Lung microvascular endothelial cell (primary cell): ENCODE measurements at places on chromosomes 7 and 10.

DNA sequence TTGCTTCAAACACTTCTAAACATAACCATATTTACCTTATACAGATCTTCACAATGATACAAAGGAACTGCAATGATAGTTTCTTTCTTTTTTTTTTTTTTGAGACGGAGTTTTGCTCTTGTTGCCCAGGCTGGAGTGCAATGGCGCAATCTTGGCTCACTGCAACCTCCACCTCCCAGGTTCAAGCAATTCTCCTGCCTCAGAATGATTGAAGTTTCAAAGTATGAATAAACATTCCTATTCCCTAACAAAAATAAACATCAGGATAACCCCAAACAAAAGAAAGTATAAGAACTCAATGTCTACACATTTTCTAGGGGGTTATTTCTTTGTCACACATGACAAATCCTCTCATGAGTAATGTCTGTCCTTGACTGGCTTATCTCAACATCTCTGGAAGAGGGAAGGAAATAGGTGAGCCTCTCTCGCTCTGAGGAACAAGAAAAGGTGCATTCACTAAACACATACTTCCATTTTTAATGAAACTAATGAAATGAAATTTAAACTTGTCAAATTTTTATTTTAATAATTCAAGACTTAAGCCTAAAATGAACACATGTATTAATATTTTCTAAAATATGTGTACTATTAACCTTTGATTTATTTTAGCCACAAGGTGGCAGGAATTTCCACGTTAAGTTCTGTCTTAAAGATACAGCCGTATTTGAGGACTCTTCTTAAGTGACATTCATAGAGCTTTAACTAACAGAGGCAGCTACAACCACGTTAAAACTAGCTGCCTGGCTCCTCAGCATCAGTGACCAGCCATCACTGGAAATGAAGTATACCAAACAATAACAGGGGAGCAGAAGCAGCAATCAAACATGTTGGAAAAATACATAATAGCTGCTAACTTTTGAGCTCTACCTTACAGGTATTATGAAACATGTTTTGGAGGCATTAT lies 58.3 kb downstream of the MALSU1 start:
- peak; percentile 35 for DNase-seq

- no peak for DNase-seq
Observed at GRCh38 chr10:2813286-2813685, 254.1 kb upstream of the PFKP start.

DNA sequence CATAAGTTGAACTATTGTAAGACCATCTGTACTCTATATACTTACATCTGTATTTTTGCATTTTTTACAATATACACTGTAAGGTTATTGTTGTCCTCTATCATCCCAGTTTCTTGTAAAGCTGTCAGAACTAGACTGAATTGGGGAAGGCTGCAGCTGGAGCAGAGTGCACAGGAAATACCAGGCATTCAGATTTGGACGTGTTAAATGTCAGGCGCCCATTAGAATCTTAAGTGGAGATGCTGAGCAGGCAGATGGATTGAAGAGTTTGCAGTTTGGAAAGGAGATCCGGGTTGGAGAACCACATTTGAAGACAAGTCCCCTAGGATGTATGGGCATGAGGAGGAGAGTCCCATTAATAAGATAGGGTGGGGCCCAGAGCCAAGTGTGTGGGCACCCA lies 40.4 kb downstream of the MTURN start:
- DNase-seq: no peak

GRCh38 chr10:62050346-62050892 lies 148.9 kb downstream of the ARID5B start:
- DNase-seq: peak; percentile 54

DNA sequence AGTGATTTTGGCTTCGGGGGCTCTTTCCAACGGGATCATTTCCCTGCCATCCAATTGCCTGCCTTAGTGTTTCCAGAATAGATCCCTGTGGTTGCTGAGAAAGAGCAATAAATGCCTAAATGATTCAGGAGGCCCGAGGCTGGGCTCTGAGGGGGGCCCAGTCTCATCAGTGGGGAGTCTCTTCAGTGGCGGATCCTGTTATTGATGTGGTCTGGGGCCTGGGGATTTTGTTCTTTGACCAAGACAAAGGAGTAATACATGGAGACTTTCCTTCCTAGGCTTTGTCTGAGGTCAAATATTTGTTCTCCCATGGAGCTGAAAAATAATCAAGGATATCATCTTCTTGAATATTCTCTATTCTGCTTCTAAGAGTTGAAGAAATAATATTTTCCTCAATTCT lies 40.8 kb downstream of the TAS2R41 start:
- no peak for DNase-seq
